Stimulated activated CD8-positive, alpha-beta memory T cell treated with anti-CD3 and anti-CD28 coated beads, Interleukin-4, amount 100 ng/mL, for 24 hours (primary cell): ENCODE measurements at places on chromosomes 12 and 14.

DNA sequence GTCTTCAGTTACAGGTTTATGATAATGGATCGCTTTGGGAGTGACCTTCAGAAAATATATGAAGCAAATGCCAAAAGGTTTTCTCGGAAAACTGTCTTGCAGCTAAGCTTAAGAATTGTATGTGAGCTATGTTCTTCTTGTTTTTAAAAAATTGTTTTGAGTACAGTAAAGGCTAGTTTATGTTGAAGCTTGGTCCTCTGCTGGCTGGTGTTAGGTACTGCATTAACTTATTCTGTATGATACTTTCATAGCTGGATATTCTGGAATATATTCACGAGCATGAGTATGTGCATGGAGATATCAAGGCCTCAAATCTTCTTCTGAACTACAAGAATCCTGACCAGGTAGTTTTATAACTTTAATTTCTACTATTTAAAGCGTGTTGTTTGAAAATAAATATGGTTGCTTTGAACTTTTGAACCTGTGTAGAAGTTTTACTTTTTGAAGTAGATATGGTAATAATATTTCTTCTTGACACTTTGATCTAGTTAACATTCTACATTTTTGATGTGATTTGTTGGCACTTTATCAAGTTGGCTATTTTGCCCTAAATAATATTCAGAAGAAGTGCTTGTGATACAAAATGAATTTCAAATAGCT is 55.7 kb downstream of the VRK1 start:
- no peak for DNase-seq

DNA sequence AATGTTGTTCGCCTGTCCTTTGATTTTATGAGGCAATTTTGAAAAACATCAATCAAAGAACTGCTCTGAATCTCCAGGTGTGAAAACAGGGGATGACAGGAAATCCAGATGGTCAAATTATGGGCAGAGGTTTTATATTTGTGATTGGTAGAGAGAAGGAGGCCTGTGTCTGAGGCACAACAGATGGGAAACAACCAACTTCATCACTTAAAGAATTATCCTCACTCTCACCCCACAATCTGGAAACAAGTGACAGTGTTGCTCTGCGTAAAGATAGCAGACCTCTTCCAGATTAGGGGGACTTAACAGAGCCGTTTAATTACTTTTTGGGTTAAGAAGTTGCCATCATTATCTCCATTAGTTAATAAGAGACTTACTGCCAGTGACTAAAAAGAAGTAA is 64.1 kb upstream of the EGLN3 start:
- DNase-seq: no peak

- no peak for DNase-seq
These were observed 40.6 kb downstream of the MOK start for GRCh38 chr14:102264355-102264754.

- DNase-seq: no peak
These were observed 145.9 kb downstream of the NRXN3 start for GRCh38 chr14:78316052-78316451.

GRCh38 chr14:25929881-25930615 is 667.8 kb downstream of the NOVA1 start:
- no peak for DNase-seq
